ENCODE measurements at places on chromosomes 6 and 20.

GRCh38 chr6:162999575-163000285 lies 272.0 kb downstream of the PACRG start:
- DNase-seq = no peak

GRCh38 chr6:703552-703951 lies 10.6 kb upstream of the EXOC2 start:
- DNase-seq = no peak

GRCh38 chr6:53103993-53104675 lies 38.9 kb downstream of the FBXO9 start:
- DNase-seq = no peak

GRCh38 chr6:10237298-10238038 lies 177.4 kb downstream of the TFAP2A start:
- no peak for DNase-seq

DNA sequence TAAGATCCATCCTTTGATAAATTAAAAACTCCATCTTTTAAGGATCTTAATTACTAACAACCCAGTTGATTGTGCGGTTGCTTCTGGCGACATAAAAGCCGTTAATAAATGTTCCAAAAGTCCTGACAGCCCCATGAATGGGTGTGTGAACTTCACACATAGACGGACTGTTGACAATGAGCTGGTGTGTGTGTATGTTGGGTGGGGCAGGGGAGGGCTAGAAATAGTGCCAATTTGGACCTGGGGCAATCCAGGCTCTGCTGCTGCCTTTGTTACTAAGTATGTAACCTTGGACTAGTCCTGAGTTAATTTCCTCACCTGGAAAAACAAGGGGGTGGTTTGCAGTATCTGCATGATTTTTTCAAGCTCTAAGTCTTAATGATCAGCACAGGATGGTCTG lies 4.2 kb downstream of the MAS1 start:
- DNase-seq = no peak

DNA sequence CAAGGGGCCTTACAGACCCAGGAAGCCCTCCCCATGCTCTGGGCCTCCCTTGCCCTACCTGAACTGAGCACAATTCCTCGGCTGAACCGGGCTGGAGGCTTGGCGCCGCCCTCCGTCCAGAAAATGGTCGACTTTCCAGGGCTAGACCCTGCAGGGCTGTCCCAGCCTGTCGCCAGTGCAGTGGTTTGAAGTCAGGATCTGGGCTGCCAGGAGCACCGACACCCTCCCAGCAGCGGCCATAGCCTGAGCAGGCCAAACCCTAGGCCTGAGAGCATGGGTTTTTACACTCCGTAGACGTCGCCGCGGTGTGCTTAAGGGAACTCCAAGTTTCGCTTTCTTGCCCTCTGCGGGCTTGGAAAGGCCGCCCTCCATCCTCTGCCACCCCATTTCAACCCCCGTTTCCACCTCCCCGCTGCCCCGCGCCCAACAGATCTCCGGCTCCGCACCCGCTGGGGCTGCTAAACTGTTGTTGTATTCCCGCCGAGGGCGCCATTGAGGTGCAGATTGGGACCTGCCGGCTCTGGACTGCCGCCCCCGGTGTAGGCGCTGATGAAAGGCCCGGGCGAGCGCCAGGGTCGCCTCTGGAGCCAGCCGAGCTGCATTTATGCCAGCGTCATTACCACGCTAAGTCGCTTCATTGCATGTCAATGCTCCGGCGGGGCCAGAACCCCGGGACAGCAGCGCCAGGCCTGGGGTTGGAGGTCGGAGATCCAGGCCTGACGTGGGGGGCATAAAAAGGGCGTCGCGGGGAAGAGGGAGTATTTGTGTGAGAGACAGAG lies 2.2 kb upstream of the TFAP2A start:
- DNase-seq = no peak

DNA sequence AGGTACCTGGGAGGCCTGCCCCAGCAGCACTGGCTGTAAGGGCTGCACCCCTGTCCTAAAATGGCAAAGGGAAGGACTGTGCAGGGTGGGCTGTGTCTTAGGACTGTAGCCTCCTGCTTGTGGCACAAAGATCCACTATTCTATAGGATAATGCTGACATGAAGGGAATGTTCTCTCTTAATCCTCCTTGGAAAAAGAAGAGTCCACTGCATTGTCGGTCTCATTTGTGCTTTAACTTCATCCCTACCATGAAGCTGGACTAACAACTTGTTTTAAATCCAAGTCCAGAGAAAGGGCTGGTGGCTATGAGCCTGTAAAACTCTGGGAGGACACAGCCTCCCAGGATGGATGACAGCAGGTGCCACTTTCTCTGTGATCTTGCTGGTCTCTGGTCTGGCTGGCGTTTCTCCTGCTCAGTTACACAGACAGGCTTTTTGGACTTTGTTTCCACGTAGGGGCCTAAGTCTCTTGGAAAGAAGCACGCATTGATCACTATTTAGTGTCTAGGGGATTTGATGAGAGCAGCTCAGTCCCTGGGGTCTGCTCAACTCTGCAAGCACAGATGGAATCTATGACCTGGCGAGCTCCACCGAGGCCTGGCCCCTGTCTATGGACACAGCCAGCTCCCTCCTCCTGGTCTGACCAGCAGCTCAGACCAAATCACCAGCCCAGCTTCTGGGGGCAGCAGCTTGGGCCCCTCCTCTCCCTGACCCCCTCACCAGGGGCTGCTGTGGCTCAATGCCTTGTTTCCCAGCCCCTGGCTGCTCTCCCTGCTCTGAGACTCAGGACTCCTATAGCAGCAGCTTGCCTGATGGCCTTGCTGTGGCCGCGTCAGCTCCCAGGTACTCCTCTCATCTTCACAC lies 4.8 kb downstream of the CST3 start:
- no peak for DNase-seq

- DNase-seq = no peak
Measured at GRCh38 chr6:107736713-107737396, 87.3 kb downstream of the SCML4 start.

GRCh38 chr6:125957845-125958244 lies 1.3 kb downstream of the HINT3 start:
- no peak for DNase-seq

GRCh38 chr20:31839782-31840487 lies 5.5 kb downstream of the FOXS1 start:
- DNase-seq = no peak

DNA sequence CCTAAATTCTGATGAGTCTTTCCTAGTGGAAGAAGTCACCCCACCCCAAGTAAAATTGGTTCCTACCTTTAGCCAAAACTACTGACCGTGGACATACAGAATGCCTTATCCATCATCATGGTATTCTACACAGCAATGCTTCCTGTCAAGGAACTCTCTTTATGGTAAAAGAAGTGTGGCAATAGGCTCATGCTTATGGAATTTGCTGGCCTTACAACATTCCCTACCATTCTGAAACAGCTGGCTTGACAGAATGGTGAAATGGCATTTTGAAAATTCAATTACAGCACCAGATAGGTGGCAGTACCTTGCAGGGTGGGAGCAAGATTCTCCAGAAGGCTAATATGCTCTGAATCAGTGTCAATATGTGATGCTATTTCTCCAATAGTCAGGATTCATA lies 41.8 kb upstream of the BACH2 start:
- no peak for DNase-seq

DNA sequence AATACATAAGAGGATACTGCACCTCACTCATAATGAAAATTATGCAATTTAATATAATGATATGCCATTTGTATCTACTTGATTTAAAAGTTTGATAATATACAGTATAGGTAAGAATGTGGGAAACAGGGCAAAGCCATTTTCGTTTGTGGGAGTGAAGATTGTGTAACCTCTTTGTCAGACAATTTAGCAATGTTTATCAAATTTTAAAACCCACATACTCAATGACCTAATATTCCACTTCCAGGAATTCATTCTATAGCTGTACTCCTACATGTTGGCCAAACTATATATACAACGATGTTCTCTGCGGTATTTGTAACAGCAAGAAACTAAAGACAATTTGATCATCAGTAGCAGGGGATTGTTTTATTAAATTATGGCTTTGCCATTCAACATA lies 17.8 kb upstream of the FKBP5 start:
- no peak for DNase-seq

DNA sequence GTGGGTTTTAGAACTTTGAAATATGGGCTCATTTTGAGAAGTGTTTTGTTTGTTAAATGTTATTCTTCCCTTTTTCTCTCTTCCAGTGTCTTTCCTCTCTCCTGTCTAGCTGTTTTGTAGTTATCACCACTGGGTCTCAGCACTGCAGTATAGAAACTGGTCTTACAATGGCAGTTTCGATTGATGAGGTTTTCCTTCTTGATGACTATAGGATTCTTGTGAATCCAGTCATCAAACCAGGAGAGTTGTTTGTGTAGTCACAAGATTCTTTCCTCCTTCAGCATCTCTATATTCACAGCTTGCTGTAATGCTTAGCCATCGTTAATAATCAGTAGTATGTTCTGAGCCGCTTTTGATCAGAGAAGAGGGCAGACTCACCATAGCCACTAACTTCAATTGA lies 172.3 kb downstream of the OGFRL1 start:
- DNase-seq = no peak

All from activated naive CD4-positive, alpha-beta T cell treated with Interleukin-2 at 50 U/mL for 16 hours (primary cell).